GM23248 (cell line): ENCODE measurements at places on chromosomes 11 and 22. TPM values are rescaled to one million over a fixed set of nuclear protein-coding genes. Genes with fewer than 3 reads are reported as not detected.

GRCh38 chr11:100640646-100641045 is 46.4 kb upstream of the ARHGAP42 start:
- DNase-seq: no peak
- peaks cover 8% of the 10 kb centered on the region; the same call in 1 of the 2 replicates for H3K27me3 ChIP-seq
- H3K4me1 ChIP-seq: no peaks in the 10 kb centered on the region
- no peak overlapping the region for H3K4me3 ChIP-seq
- no peak overlapping the region for H3K27ac ChIP-seq

- no peak overlapping the region for H3K27ac ChIP-seq
- H3K4me1 ChIP-seq: peaks cover 10% of the 10 kb centered on the region
- DNase-seq: peak; percentile 88
- no peak overlapping the region for H3K4me3 ChIP-seq
These were observed 16.8 kb downstream of the EXT2 start for GRCh38 chr11:44112091-44112821.

- H3K36me3 ChIP-seq: no peaks in the 10 kb centered on the region
- no peak overlapping the region for H3K4me3 ChIP-seq
- peak; percentile 72 for DNase-seq
- peaks cover 14% of the 10 kb centered on the region for H3K4me1 ChIP-seq
These were observed 117.9 kb downstream of the ATG16L2 start for GRCh38 chr11:72932132-72932570.

GRCh38 chr11:15117751-15118150 is 3.0 kb downstream of the INSC start:
- H3K36me3 ChIP-seq: no peaks in the 10 kb centered on the region
- peaks cover 17% of the 10 kb centered on the region for H3K4me1 ChIP-seq
- H3K4me3 ChIP-seq: no peak overlapping the region
- no peak for DNase-seq
- no peak overlapping the region for H3K27ac ChIP-seq

DNA sequence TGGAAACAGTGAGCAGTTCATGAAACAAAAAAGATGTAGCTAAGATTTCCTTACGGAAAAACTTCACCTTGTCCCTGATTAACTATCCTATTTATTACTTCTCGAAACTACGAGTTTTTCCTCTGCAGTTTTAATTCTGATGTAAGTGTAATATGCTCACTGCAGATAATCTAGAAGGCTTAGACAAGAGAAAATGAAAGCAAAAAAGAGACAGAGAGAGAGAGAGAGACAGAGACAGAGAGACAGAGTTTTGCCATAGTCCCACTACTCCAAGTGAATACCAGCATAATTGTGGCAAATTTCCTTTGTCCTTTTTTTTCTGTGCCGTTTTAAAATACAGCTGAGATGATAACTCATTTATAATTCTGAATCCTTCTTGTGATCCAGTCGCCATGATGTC is 24.8 kb downstream of the FSHB start:
- H3K27me3 ChIP-seq: no peaks in the 10 kb centered on the region
- DNase-seq: no peak
- H3K36me3 ChIP-seq: no peaks in the 10 kb centered on the region
- no peak overlapping the region for H3K27ac ChIP-seq
- no peak overlapping the region for H3K4me3 ChIP-seq
- no peaks in the 10 kb centered on the region for H3K4me1 ChIP-seq

- no peaks in the 10 kb centered on the region for H3K27me3 ChIP-seq
- DNase-seq: no peak
- H3K36me3 ChIP-seq: peaks cover 11% of the 10 kb centered on the region; the same call in 1 of the 2 replicates
These were observed 28.7 kb downstream of the MIF start for GRCh38 chr22:23922921-23923320.

- no peak overlapping the region for H3K4me3 ChIP-seq
- H3K27ac ChIP-seq: no peak overlapping the region
- peaks cover 27% of the 10 kb centered on the region for H3K4me1 ChIP-seq
- no peaks in the 10 kb centered on the region for H3K27me3 ChIP-seq
- H3K36me3 ChIP-seq: no peaks in the 10 kb centered on the region
- DNase-seq: peak; percentile 20
These were observed 8.9 kb upstream of the MUC15 start for GRCh38 chr11:26580929-26581328.

GRCh38 chr11:12502046-12502445 is 124.7 kb downstream of the PARVA start:
- H3K4me1 ChIP-seq: peaks cover 33% of the 10 kb centered on the region
- H3K4me3 ChIP-seq: no peak overlapping the region
- H3K27ac ChIP-seq: no peak overlapping the region
- H3K27me3 ChIP-seq: no peaks in the 10 kb centered on the region
- peaks cover 25% of the 10 kb centered on the region for H3K36me3 ChIP-seq

DNA sequence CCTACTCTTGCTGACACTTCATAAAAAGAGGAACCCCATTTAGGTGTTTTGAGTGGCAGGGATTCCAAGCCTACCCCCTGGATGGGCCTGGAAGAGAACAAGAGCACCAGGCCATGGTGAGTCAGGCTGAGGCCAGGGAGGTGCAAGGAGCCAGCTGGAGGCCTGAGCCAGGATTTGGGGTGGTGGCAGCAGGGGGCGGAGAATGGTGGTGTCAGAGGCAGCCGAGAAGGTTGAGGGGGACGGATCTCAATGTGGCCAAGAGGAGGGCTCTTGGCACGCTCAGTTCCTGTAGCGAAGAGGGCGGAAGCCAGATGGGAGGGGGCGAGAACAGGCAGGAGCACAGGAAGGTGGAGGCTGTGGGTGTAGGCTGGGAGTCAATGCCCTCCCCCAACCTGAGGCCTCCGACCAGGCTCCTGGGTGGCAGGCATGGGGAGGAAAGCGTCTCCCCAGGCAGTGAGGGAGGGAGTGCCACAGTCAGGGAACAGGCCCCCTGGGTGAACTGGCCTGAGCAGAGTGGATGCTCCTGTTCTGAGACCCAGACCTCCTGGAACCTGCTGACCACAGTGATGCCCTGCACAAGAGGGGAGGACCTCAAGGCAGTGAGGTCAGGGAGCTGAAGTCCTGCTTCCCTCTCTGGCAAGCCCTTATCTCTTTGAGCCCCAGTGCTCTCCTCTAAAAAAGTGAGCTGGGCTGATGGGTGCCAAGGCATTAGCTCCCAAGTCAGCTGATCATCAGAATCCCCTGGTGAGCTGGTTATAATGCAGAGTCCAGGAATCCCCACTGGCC is 13.9 kb downstream of the RTN4RL2 start:
- no peaks in the 10 kb centered on the region for H3K27me3 ChIP-seq
- no peak overlapping the region for H3K27ac ChIP-seq
- H3K4me1 ChIP-seq: no peaks in the 10 kb centered on the region
- DNase-seq: peak; percentile 32
- no peak overlapping the region for H3K4me3 ChIP-seq
- H3K36me3 ChIP-seq: no peaks in the 10 kb centered on the region

DNA sequence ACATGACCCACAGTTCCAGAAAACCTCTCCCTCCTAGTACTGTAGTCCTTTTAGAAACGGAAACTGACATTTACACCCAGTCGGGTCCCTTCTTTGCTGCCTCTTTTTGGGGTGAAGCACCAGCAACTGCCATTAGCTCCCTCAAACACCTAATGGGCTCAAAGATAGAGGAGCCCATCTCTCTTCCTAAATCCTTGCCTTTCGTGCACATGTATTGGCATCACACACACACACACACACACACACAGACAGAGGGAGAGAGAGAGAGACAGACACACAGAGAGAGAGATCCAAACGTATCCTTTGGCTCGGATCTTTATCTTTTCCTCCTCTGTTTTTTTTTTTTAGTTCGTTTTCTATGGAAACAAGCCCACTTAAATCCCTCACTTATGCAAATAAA is 716 bp downstream of the GRM5 start:
- no peaks in the 10 kb centered on the region for H3K36me3 ChIP-seq
- peaks cover 28% of the 10 kb centered on the region for H3K27me3 ChIP-seq
- no peak for DNase-seq
- no peaks in the 10 kb centered on the region for H3K4me1 ChIP-seq
- H3K4me3 ChIP-seq: no peak overlapping the region

Gene SERPIND1
- not detected in 2 replicates for total RNA-seq

Gene CREBZF
- total RNA-seq: 27.6 and 43.8 TPM in 2 replicates

Gene GVQW3
- 0.25 and 0.54 TPM in 2 replicates for total RNA-seq
